ENCODE measurements at places on chromosomes 12 and 14. TPM values are rescaled to one million over a fixed set of nuclear protein-coding genes. Genes with fewer than 3 reads are reported as not detected.

GRCh38 chr12:57046086-57046791, 3.7 kb downstream of the MYO1A start:
- peak; percentile 79 for DNase-seq

GRCh38 chr12:70332236-70332635, 33.9 kb upstream of the KCNMB4 start:
- DNase-seq, result no peak

- peak; percentile 87 for DNase-seq
Measured at GRCh38 chr12:4120316-4120917, 153.1 kb upstream of the CCND2 start.

DNA sequence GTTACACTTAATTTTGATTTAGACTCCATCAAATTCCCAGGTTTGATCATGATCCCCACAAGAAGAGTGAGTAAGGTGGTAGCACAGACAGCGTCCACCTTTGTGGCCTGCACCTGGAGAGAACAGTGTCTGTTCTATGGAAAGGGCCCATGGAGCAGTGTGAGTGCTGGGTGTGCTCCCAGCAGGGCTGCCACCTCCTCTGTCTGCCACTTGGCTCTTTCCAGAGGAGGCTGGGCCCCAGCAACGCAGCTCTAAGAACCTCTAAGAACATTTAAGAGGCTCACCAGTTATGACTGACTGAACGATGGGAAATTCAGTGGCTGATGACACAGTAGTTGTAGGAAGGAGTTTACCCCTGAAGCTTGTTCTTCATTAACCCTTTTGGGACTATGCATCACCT, 17.3 kb downstream of the VDR start:
- DNase-seq, result no peak

GRCh38 chr12:90945070-90945649, 9.8 kb downstream of the CCER1 start:
- DNase-seq, result peak; percentile 41

The ATF7IP gene
- total RNA-seq, result 70.9 TPM

All from tongue (tissue), 3 donors.